SHP77 treated with DMSO at 0.1 percent for 48 hours (cell line): ENCODE measurements at places on chromosomes 12 and 14.
A peak's percentile ranks its signal among the peaks of the same experiment; 100 is the strongest.

- DNase-seq, result no peak
Measured at GRCh38 chr14:25485381-25485780, 435.4 kb upstream of the STXBP6 start.

GRCh38 chr12:94010307-94010706, 138.1 kb upstream of the PLXNC1 start:
- no peak for DNase-seq

DNA sequence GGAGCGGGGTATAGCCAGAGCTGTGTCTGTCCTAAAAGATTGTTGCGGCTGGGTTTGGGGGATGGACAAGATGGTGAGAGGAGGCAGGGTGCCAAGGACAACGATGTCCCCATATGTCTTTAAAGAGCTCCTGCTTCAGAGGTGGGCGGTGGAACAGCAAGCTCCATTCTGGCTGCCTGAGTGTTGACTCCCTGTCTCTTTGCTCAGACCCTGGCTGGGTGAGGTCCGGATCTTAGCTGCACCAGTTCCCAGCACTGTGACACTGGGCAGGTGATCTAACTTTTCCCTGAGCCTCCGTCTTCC, 8.3 kb upstream of the WSCD2 start:
- no peak for DNase-seq

- DNase-seq, result no peak
Measured at GRCh38 chr12:48794870-48795269, 6.0 kb upstream of the ADCY6 start.

- peak; percentile 37 for DNase-seq
Measured at GRCh38 chr12:92608151-92609091, 94.4 kb upstream of the PLEKHG7 start.

DNA sequence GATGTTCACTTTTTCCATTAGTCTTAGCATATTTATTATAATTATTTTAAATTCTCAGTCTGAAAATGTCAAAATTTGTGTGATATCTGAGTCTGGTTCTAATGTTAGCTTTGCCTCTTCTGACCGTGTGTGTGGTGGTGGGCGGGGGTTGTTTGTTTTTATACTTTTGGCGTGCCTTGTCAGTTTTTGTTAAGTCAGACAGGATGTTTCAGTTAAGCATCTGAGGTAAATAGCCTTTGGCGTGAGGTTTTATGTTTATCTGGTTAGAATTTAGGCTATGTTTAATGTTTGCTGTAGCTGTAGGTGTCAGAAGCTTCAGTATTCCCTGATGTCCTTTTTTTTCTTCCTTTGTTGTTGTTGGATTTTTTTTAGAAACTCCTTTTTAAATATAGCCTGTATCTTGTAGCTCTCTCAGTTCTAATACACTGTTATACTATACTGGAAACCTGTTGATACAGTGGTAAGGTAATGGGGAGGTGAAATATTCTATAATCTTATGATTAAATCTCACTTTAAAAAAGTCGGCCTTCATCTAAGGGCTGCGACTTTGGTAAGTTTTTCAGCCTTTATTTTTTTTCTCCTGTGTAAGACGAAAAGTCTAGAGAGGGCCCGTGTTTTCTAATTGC, 111.6 kb downstream of the SCAF11 start:
- no peak for DNase-seq
